Activated CD4-positive, CD25-positive, alpha-beta regulatory T cell (primary cell): ENCODE measurements at places on chromosomes 16 and 17.
A peak's percentile ranks its signal among the peaks of the same experiment; 100 is the strongest.

GRCh38 chr17:81395600-81396277, 482 bp downstream of the BAHCC1 start:
- DNase-seq, result no peak

DNA sequence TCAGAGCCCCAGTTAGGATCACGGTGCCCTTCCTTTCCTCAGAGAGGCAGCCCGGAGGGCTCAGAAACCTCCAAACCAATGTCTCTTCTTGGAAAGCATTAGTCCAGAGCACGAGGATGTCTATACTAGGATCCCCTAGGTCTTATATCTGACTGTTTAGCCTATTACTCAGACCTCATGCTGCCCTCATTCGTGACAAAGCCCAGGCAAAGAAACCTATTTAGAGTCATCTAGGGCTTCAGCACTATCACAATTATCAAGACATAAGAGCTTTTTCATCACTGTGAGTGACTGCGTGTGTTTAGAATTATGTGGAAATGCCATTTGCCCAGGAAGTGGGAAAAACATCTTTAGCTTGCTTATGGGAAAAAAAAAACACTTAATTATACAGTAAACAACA, 159.8 kb upstream of the NOL11 start:
- no peak for DNase-seq

- DNase-seq, result no peak
Observed at GRCh38 chr17:49524473-49525359, 29.6 kb downstream of the NGFR start.

DNA sequence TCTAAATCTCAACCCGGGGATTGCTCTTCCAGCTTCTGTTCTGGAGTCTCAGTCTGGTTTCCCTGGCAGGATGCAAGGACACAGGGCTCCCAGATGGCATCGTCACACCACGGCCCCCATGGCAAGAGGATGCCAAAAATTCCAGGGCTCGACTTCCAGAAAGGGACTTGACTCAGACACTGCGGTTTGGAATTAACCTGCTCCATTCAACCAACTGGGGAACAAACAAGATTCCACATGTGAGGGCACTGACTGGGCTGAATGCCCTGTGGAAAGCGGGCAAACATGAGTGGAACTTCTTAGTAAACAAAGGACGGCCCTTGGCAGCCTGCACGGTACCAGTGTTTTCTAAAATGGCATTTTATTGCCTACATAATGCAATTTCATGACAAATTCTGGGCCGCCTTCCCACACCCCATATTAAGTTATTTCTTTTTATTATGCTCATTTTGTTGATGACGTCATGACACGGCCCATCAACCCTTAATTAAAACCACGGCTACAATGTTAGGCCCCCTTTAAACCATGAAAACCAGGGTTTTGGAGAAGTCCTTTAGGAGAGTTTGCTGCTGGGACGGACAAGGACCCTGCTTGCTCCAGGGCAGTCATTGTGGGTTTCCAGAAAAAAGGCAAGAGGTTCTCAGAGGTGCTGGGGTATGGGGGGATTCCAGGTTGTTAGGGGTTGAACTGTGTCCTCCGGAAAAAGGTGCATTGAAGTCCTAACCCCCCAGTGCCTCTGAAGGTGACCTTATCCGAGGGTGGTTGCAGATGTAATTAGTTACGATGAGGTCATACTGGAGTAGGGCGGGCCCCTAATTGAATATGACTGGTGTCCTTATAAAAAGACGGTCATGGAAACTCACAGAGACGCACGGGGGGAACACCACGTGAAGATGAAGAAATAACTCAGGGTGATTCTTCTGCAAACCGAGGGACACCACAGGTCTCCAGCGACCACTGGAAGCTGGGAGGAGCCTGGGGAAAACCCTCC, 205.6 kb downstream of the FOXL1 start:
- DNase-seq, result no peak

DNA sequence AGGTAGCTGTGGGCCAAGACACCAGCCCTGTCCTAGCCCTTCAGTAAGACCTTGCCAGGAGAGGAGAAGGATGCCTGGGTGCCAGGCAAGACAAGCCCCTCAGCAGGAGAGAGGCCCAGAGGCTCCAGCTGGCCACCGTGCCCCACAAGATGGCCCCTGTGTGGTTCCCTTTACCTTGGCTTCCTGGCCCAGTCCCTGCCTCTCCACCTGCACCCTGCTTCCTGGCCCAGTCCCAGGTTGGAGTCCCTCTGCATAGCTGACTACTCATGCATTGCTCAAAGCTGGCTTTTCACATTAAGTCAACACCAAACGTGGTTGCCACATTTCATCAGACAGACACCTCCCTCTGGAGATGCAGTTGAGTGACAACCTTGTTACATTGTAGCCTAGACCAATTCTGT, 4.0 kb downstream of the SYNGR3 start:
- no peak for DNase-seq

- DNase-seq, result no peak
Observed at GRCh38 chr17:2883544-2884213, 87.4 kb downstream of the RAP1GAP2 start.

DNA sequence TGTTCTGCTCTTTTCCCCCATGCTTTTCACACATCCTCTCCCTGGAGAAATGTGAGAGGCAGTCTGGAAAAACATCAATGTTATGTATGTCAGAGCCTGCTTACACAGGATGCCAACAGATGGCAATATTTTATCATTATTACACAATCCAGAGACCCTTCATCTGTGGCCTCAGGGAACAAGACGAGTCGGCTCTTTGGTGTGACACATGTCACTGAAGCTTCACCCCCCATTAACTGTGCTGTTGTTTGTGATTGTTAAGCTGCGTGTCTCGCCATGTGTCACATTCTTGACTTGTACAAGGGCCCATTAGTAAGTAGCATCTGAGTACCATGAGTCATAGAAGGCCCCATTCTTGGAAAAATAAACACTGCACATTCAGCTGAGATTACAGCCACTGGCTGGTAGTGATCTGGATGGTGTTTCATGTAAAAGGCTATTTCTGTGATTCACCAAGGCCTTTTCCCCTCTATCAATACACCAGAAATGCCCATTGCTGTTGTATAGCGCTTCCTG, 682.1 kb upstream of the SOX9 start:
- no peak for DNase-seq

GRCh38 chr17:28812748-28813377, 29.7 kb downstream of the FAM222B start:
- DNase-seq, result no peak

GRCh38 chr16:67968400-67969253, at the start of gene SLC12A4:
Gene SLC12A4, minus strand, starts transcription at chr16:67968637. Its CDS starts 84 bp downstream, at chr16:67968553.
- peak; percentile 64 for DNase-seq

DNA sequence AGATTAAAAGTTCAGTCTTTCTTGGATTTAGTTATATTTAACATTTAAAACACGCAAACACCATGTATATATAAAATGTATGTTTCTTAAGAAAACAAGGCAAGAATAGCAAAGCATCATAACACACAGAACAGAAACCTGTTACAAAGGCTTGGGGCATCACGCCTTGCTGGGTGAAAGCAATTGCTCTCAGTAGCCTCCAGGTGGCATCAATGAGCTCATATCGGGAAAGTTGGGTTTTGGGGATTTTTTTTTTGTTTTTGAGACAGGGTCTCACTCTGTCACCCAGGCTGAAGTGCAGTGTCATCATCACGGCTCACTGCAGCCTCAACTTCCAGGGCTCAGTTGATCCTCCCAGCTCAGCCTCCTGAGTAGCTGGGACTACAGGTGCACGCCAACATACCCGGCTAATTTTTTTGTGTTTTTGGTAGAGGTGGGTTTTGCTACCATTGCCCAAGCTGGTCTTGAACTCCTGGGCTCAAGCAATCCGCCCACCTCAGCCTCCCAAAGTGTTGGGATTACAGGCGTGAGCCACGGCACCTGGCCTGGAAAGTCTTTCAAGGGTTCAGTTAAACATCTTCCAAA, 56.9 kb downstream of the CYB5D2 start:
- DNase-seq, result no peak

GRCh38 chr16:51056331-51056730, 94.7 kb downstream of the SALL1 start:
- DNase-seq, result no peak

- no peak for DNase-seq
Observed at GRCh38 chr17:40903129-40903847, 18.2 kb upstream of the KRT20 start.

GRCh38 chr16:12601290-12601900, 202.3 kb downstream of the CPPED1 start:
- DNase-seq, result no peak

GRCh38 chr16:2949705-2950352, 14.2 kb upstream of the KREMEN2 start:
- DNase-seq, result no peak

DNA sequence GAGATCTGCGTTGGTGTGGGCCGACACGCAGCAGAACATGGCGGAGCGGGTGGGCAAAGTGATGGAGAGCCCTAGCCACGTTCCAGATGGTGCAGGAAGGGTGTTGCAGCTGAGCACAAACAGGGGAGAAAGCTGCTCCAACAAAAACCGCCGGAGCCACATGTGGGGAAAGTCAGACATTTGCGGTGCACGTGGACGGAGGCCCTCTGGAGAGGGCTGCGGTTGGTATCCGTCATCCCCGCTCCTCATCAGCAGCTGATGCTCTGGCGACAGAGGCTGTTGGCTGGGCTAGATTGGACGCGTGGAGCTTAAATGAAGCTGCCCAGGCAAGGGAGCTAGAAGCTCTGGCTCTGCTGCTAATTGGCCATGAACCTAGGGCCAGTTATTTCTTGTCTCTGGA, 43.5 kb upstream of the ADCY9 start:
- no peak for DNase-seq

- no peak for DNase-seq
Observed at GRCh38 chr17:2176499-2177169, 121.7 kb downstream of the HIC1 start.

- DNase-seq, result no peak
Observed at GRCh38 chr16:81928271-81928918, 82.9 kb downstream of the SDR42E1 start.

- DNase-seq, result no peak
Observed at GRCh38 chr16:71242601-71243000, 12.1 kb upstream of the HYDIN start.

DNA sequence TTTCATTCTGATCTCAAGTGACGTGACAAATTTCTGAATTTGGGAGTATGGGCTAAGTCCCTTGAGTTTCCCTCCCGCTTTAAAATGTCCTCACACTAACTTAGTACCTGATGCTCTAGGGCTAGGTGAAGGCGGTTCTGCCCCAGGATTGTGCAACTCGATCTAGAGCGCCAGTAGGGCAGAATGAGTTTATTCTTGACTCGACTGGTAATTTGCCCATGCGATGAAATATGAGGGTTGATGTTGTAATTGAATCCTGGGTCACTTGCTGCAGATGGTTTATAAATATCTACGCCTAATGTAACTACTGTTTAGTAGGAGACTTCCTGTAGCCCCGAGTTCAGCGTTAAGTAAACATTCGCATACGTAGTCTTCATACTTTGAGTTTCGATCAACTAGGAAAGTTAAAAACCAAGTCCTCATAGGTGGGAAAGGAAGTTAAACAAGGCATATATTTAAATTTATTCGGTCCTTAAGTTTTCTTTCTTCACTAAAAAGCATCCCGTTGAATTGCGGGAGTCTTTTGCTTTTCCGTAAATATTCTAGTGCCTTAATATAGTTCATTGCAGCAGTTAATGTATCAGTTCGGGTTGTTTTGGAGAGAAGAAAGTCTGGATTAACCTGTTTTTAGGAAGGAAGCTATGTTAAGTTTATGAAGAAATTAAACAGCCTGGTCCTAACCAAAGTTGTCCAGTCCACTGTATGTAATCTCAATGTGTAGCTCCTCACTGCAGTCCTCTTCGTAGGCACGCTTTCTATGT, 1.6 kb downstream of the CTCF start:
- no peak for DNase-seq

- DNase-seq, result no peak
Observed at GRCh38 chr16:65319621-65320231, 197.9 kb upstream of the CDH11 start.

DNA sequence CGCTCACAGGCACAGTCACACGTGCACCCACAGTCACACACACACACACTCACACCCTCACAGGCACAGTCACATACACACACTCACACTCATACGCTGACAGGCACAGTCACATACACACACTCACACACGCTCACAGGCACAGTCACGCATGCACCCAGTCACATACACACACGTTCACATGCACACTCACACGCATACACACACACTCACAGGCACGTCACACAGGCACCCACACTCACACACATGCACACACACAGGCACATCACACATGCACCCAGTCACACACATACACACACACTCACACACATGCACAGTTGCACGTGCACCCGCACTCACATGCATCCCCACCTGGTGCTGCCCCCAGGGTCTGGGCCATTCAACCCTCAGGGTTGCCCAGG, 46.1 kb upstream of the CBFA2T3 start:
- no peak for DNase-seq

DNA sequence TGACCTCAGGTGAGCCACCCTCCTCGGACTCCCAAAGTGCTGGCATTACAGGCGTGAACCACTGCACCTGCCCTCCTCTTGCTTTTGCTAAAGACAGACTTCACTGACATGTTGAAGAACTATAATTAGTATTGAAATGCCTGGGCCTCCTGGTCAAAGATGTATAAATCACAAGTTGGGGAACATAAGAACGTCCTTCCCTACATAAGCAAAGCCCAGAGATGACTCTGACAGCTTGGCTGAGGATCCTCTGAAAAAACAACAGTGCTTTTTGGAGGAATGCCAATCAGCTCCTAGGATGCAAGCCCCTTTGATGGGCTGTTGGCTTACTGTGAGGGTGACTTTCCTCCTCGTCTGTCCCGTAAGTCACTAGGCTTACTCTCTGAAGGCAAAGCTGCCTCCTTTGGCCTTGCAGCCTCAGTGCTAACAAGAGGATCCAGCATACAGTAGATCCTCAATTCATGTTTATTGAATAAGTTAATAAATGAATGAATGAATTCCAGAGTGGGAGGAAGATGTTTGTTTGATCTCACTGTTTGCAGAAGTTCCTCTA, 6.3 kb downstream of the APOH start:
- DNase-seq, result no peak

DNA sequence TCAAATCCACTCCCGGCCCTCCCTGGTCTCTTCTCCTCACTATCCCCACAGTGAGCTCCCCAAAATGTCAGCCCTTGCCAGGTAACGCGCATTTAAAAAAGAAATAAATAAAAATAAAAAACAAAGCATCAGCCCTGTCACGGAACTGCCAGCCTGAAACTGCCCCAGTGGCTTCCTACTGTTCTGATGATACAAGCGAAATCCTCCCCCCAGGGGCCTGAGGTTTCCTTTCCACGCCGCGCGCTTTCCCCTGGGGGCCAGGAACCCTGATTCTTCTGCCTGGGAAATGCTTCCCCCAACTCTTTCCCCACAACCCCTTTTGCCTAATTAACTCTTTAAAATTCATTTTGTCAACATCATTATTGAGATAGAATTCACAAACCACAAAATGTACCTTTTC, 12.2 kb upstream of the RPH3AL start:
- no peak for DNase-seq

- DNase-seq, result no peak
Observed at GRCh38 chr17:18250259-18250658, 8.3 kb downstream of the FLII start.

GRCh38 chr16:81553814-81554675, 109.4 kb downstream of the CMIP start:
- no peak for DNase-seq

DNA sequence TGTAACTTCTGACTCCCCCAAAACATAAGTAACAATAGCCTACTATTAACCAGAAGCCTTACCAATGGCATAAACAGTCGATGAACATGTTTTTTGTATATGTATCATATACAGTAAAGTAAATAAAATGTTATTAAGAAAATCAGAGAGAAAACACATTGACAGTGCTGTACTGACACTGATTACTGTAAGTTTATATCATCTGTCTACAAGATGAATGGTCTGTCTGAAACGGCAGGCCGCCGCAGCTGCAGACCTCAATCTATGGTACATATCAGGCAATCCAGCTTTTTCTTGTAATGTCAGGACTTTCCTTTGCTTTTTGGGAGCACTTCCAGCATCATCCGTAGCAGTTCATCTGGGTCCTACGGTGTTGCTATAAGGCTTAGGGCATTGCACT, 44.2 kb upstream of the RPH3AL start:
- DNase-seq, result no peak
